ENCODE measurements at places on chromosomes 16 and 17. TPM values are rescaled to one million over a fixed set of nuclear protein-coding genes. Genes with fewer than 3 reads are reported as not detected.

GRCh38 chr17:32723310-32723955 is 153.5 kb downstream of the MYO1D start:
- no peak for DNase-seq

DNA sequence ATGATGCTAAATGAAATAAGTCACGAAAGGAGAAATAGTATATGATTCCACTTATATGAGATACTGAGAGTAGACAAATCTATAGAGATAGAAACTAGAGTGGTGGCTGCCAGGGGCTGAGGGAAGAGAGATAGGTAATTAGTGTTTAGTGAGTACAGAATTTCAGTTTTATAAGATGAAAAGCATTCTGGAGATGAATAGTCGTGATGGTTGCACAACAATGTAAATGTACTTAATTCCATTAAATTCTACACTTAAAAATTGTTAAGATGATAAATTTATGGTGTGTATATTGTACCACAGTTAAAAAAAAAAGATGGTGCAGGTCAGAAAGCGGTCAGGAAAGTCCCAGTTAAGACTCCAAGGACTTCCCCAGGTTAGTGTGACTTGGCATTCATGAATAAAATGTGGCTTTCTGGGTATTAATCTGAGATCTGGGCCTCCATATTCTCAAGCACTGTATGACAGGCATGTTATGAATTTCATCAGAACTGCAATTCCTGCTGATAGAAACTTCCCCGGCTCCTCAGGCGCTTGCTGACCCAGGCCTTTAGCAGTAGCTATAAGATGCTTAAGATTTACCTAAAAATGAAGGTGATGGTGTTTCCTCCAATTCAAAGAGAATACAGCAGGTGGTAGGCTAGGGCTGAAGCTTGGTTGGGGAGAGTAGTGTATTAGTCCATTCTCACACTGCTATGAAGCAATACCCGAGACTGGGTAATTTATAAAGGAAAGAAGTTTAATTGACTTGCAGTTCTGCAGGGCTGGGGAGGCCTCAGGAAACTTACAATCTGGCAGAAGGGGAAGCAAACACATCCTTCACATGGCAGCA is 115.3 kb upstream of the SOX9 start:
- no peak for DNase-seq

- no peak for DNase-seq
Observed at GRCh38 chr16:81029930-81030604, 5.6 kb upstream of the ATMIN start.

- no peak for DNase-seq
Observed at GRCh38 chr17:43132117-43132516, 7.0 kb upstream of the BRCA1 start.

GRCh38 chr17:46963571-46963970 is 15.5 kb downstream of the RPRML start:
- no peak for DNase-seq

Gene SALL1
- 1.3 TPM for total RNA-seq

Gene ASGR1
- total RNA-seq = 0.61 TPM

Gene SLC13A5
- 0.67 TPM for total RNA-seq
